ENCODE measurements at places on chromosomes 6 and 20.

DNA sequence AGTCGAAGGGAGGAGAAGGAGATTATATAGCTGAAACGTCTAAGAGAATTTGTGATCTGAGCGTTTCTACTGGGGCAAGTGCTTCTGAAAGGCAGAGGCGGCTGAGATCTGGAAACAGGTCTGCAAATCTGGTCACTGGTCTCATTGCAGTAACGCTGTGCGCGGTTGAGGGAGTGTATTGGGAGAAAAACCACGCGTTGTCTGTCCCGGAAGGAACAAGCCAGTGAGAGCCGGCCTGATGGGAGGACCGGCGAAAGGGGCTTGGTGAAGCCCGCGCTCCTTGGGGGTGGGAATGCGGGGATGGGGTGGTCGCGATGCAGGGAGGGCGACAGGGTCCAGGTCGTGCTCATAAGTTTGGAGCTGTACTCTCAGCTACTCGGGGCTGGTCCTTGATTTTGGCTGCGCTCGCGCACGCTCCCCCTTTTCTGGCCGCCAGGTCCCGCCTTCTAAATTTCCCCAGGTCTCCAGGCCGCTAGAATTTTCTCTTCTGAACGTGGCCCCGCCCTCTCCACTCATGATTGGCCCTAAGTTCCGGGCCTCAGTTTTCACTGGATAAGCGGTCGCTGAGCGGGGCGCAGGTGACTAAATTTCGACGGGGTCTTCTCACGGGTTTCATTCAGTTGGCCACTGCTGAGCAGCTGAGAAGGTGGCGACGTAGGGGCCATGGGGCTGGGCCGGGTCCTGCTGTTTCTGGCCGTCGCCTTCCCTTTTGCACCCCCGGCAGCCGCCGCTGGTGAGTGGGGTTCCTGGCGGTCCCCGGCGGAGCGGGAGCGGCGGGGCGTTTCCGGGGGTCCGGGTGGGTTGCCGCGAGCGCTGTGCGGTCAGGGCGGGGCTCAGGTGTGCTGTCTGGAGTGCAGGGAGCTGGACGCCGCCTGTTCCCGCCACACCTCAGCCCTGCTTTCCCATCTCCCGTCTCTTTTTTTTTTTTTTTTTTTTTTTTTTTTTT lies at the start of gene MICB:
TSS of gene MICB (plus strand) at position 615 of the 946 bp plus-strand sequence. CDS start at position 664, 49 bp downstream.
- peak; percentile 87 for DNase-seq

DNA sequence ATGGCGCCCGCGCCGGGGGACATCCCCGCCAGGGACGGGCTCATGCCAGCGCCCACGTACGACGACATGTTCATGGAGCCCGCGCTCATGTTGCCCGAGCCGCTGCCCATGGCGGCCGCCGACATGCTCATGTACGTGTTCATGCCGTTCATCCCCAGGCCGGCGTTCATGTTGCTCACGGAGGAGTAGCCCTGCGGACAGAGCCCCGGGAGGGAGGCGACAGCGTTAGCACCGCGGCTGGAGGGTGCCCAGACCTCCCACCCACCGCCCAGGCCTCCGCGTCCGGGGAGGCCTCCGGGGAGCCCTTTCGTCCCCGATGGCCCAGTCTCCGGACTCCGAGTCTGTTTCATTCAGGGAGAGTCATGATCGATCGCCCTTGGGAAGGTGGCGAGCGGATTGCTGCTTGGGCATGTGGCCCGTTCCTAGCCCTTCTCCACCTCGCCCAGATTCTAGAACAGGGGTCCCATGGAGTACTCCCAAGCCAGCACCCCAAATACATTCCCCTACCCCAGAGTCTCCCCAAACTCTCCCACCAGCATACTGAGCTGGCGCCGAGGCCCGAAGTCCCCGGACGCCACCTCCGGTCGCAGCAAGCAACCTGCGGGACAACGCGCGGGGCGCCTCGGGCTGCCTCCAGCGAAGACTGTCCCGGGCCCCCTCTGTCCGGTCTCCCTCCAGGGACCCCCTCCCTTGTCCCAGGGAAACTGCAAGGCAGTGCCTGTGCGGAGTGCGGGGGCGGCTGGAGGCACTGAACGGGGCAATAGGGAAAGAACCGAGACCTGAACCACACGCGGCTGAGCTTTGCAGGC lies 1.2 kb downstream of the FOXA2 start:
- no peak for DNase-seq

GRCh38 chr6:29519291-29520010 lies 31.7 kb upstream of the MAS1L start:
- no peak for DNase-seq

DNA sequence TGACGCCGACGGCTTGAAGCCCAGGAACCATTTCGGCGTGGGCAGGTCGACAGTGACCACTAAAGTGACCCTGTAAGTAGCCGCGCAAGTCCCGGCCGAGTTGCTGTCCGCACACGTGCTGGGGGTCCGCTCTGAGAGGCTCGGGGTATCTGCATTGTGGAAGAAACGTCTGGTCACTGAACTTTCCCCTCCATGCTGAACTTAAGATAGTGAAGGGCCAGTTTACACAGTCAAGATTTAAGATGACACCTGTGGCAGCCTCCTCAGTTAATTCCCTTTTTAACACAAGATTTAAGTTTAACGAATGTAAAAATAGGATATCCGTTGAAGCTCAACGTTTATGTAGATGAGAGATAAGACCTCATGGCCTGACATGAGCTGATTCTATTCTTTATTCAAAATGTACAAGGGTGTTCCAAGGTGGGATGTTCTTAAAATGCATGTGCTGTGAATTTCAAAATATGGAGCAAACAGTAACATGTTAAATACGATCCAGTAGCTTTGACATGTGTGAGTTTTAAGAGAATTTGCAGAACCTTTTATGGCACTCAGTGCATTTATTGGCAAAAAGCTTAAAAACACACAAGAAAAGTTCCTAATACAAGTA lies 116.2 kb downstream of the RTN4IP1 start:
- DNase-seq: no peak

DNA sequence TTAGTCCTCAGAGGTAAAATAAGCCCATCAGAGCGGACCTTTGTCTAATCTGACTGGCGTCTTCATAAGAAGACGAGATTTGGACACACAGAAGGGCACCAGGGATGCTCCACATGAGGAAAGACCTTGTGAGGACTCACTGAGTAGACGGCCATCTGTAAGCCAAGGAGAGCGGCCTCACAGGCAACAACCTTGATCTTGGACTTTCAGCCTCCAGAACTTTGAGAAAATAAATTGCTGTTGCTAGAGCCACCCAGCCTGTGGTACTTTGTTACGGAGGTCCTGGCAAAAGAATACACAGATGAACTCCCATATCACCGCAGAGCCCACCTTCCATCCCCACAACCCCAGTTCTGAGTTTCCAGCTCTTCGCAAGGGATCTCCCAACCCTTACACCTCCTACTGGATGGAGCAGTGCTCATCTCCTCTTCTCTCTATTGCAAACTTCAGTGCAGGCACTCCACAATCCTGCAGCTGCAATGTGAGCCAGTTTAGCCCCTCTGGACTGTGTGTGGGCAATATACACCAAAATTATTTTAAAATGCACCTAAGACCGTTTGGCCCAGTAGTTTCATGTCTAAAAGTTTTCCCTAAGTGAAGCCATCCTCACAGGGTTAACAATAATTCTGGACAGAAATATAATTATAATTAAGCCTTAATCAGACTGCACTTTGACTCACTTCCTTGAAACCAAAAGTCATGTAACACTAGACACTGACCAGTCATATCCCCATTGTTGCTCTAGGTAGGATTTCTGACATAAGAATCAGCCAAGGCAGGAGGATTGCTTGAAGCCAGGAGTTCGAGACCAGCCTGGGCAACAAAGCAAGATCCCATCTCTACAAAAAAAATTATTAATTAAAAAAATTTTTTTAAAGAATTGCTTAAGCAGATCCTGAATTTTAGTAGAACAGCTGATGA lies 8.8 kb upstream of the TRIM31 start:
- no peak for DNase-seq

- no peak for DNase-seq
Observed at GRCh38 chr6:136550330-136551071, at the start of gene MAP7. TSS of gene MAP7 (minus strand) at chr6:136550422. CDS start at chr6:136550408, 14 bp downstream.

DNA sequence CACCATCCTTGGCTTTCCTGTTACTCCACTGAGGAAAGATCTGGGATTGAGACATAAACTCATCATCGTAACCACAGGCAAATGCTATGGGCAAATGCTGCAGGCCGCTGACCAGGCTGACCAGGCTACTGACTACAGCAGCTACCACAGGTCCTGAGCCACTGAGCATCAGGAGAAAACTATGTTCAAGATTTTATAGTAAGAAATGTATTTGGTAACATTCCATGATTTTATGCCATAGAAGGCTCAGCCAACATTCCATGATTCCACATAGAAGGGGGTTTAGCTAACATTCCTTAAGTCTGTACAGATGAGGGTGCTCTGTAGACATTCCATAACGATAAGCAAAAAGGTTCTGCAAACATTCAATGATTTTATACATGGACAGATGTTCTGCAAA lies 16.1 kb upstream of the B4GALT5 start:
- DNase-seq: peak; percentile 34

- DNase-seq: no peak
Observed at GRCh38 chr20:18331694-18332093, 43.4 kb downstream of the ZNF133 start.

- no peak for DNase-seq
Observed at GRCh38 chr6:43801495-43802181, 31.6 kb downstream of the VEGFA start.

GRCh38 chr6:104218116-104218515 lies 641.6 kb downstream of the HACE1 start:
- peak; percentile 50 for DNase-seq

- DNase-seq: no peak
Observed at GRCh38 chr6:8387942-8388437, 47.4 kb downstream of the SLC35B3 start.

DNA sequence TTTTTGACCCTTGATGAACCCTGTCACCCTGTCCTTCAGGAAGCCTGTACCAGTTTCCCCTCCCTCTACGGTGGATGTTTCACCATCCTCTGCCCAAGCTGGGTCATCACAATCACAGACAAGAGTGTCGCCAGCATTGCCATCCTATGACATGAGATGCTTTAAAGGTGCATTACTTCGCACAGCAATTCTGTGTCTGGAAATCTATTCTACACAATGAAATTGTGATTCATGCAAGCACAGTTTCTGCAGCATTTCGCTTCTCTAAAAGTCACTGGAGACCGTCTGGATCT lies 2.5 kb upstream of the ULBP2 start:
- no peak for DNase-seq

DNA sequence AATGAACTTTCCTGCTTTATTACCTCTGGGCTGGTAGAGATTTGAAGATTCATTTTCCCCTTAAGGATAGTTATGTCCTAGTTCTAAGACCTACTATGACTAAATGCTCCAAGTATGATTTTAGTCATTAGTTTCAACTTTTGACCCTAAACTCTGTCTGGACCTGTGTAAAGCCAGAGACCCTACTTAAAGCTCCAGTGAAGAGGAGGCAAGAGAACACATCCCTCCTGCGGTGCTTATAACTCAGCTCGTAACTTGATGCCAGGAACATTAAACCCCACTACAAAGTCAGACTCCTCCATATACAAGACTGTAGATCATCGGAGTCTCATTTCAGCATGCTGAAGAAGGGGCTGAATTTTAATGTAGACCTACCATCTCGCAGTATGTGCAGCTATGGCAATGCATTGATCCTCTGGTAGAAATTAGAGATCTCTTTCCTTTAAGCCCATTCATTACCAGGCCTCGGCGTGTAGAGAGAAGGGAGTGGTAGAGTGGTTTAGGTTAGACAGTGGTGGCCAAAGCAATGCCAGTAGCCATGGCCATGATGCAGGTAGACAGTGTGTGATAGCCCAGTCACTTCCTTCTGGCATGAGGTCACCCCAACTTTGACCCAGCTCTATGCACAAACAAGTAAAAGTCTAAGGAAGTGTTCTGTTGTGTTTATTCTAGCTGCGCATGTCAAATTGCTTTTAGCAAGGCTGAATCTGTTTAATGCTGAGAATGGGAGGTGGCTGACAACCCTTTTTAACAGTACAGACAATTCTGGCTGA lies 34.8 kb upstream of the MYB start:
- peak; percentile 90 for DNase-seq

DNA sequence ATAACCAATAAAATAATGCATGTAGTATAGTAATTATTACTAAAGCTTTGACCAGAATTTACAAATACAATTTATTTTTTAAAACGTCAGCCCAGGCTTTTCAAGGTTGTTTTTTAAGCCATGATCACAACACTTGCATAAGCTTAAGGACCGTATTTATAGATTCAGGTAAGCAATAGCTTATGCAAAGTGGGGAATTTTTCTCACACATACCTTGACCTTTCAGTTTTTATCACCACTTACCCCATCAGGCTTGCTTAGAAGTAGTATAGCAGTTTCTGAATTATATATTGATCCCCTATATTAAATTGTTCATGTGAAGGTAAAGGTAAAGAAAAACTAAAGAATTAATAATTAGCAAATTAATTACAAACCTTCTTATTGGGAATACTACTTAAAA lies 232.3 kb upstream of the FKBP1C start:
- no peak for DNase-seq

GRCh38 chr6:2805031-2805430 lies 36.6 kb downstream of the SERPINB1 start:
- DNase-seq: no peak

GRCh38 chr6:21565431-21565830 lies 28.1 kb upstream of the SOX4 start:
- no peak for DNase-seq

DNA sequence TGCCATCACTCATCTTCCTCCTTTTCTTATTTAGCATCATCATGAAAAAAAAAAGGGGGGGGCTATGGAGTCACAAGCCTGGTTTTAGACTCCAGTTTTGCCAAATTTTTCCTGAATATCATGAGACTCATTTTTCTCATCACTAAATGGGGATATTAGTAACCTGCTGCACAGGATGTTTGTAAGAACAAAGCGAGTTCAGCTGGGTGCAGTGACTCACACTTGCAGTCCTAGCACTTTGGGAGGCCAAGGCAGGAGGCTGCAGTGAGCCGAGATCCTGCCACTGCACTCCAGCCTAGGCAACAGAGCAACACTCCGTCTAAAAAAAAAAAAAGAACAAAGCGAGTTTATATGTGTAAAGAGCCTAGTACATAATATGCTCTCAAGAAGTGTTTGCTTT lies 82.8 kb downstream of the TFAP2A start:
- no peak for DNase-seq

DNA sequence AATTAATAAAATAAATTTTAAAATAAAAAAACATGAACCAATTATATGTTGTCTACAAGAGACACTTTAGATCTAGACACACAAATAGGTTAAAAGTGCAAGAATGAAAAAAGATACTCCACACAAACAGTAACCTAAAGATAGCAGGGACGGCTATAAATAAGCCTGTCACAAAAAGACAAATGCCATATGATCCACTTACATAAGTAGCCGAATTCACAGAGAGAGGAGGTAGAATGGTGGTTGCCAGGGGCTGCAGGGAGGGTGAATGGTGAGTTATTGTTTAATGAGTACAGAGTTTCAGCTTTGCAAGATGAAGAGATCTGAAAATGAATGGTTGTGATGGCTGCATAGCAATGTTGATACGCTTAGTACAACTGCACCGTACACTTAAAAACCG lies 32.7 kb downstream of the KATNA1 start:
- DNase-seq: no peak
